ENCODE measurements at places on chromosomes 1 and 21. TPM values are rescaled to one million over a fixed set of nuclear protein-coding genes. Genes with fewer than 3 reads are reported as not detected.

DNA sequence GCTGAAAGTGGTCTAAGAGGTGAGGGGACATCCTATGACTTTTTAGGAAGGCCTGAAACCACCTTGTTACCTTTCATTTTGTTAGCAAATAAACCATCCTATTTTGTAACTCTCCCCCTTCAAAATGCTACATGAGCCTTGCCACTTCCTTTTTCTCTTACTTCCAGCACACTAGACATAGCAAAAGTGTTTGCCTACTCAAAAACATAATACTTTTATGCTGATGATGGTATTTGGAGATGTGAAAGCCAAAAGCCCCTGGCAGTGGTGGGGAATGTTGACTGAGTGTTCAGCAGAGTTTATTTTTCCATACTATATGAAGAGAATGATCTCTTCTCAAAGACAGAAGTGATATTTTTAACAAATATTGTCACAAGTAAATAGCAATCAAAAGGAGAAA is 134.2 kb downstream of the EDEM3 start:
- DNase-seq, result no peak

GRCh38 chr1:44294588-44295007 is 60.5 kb downstream of the ERI3 start:
- peak; percentile 68 for DNase-seq

DNA sequence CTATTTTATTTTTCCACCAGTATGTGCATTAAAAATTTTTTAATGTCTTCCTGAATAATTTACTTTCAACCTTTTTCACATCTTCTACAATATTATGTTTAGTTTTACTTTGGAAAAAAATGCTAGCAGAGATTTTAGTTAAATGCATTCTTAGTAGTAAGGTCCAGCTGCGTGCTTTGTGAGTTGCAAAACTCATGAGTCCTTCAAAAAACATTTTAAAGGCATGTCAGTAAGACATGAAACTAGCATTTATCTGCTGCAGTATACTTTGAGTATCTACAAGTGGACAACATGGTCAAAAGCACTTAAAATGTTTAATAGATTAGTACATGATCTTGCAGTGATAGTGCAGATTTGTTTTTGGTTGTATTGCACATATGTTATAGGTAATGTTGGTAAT is 139.0 kb downstream of the HS2ST1 start:
- DNase-seq, result no peak

DNA sequence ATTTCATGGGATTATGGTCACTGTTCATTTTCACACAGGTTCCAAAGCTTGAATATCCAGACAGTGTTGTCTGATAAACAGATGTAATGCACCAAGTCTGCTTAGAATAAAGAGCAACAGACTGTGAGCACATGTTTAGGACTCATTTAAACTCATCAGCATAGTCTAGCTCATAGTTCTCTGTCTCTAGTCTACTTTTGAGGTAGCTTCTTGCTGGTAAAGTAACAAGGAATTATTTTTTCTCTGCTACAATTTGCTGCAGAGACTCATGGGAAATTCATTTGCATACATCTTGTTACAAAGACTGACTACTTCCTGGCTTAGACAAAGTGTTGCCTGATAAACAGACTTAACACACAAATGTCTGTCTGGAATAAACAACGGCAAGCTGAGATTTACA is 187.2 kb downstream of the NFIA start:
- DNase-seq, result no peak

- no peak for DNase-seq
Observed at GRCh38 chr21:31267644-31268043, 76.4 kb downstream of the TIAM1 start.

GRCh38 chr1:1907098-1907736 is 7.8 kb upstream of the CALML6 start:
- no peak for DNase-seq

DNA sequence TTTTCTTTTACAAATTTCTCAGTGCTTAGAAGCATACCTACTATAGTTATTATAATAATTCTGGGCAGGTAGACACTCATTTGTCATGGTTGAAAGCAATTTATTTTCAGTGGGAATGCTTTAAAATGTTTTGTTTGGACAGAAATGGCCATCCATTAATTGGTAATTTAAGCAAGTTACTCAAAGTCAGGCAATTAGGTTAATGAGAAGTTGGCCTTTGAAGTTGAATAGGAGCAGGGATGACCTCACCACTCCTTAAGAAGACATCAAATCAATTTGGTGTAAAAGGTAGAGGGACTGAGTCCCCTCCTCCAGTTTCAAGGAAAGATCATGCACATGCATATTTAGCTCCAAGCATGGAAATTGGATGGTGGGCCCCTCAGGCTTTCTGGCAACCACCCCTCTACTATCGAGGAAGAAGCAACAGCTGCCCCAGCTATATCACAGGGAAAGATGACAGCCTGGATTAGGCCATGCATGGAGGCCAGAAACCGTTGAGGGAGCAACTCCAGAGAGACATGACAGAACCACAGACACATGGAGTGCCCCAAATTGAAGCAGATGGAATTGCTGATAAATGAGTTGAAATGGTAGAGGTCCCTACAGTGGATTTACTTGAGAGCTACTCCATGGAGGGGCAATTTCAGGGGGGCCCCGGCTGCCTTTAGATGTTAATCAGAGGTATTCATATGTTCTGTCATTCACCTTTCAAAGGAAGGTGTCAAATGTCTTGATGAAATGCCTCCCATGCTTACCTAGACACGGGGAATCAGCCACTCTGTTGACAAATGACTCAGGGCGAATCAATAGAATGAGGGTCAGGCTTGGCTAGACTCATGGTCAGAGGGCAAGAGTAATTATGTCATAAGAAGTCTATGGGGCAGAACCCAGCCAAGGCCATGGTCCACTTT is 26.7 kb downstream of the HLX start:
- DNase-seq, result no peak

- DNase-seq, result no peak
Observed at GRCh38 chr21:46068516-46069079, 29.3 kb upstream of the COL6A2 start.

The HSD3B1 gene
- not detected for total RNA-seq

The C4BPA gene
- total RNA-seq, result not detected

The PDE9A gene
- total RNA-seq, result 15.0 TPM

The JAM2 gene
- 35.9 TPM for total RNA-seq

The MEGF6 gene
- 17.9 TPM for total RNA-seq

The PTBP2 gene
- total RNA-seq, result 32.3 TPM

The ATP1A4 gene
- total RNA-seq, result 1.5 TPM

Data from uterus (tissue), 4 donors.